ENCODE measurements at places on chromosomes 1 and 21.

DNA sequence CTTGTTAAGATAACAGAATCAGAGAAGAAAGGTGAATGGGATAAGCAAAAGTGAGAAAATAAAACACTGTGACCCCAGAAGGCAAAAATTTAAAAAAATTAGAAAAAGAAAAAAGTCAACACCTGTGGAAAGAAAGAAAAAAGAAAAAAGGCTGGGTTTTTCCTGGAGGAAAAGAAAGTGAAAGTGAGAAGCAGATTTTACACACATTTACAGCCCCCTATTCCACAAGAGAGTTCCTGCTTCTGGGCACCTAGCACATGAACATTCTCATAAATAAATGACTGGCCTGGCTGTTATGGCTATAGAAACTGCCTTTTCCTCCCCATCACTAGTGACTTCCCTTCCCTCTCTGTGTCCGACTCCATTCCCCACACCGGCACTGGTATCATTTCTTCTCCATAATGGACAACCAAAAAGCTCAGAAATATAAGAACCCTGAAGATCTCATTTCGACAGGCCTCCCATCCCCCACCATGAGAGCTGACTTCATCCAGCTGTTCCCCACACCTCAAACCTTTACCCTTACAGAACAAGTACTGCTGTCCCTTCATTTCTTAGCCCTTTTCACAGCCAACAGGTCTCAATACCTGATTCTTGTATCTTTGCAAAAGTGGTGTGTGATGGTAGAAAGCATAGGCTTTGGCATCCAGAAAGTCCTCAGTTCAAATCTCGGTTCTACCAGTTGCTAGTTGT, 12.6 kb downstream of the MTF1 start:
- no peak for DNase-seq

DNA sequence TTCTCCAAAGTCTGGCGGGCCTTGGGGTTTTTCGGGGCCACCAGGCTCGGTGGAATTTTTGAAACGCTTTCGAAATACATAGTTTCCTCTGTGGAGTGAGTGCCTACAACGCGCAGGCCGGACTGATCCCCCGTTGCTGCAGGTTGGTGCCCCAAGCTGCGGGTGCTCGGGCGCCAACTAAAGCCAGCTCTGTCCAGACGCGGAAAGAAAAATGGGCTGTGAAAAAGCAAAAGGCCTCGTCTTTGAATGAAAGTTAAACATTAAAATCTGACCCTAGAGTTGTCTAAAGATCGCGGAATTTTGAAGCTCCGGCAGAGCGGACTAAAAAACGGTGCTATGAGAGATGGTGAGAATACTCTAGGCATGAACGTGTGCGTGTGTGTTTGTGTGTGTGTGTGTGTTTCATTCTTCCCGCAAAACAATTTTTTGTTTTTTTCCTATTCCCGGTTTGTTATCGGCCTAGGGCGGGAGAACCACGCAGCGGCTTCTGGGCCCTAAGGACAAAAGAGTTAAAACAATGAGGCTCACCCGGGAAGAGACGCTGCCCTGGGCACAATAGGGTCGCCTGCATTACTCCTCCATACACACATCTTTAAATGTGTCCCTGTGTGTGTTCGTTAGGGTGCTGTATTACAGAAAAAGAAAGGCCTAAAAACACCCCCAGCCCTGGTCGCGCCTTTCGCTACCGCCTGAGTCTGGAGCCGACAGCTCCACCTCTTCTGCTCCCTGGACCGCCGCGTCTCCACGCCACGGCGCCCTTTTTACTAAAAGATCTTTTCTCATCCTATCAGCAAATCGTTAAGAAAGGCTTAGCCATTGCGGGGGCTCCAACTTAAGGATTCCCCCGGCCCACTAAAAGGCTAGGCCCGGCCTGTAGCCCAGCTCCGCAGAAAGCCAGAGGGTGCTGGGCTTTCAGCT, 3.2 kb downstream of the TBX15 start:
- no peak for DNase-seq

- DNase-seq, result no peak
These were observed 37.6 kb upstream of the SAMSN1 start for GRCh38 chr21:14583629-14584255.

- no peak for DNase-seq
These were observed 194.2 kb downstream of the LRRIQ3 start for GRCh38 chr1:74003806-74004205.

DNA sequence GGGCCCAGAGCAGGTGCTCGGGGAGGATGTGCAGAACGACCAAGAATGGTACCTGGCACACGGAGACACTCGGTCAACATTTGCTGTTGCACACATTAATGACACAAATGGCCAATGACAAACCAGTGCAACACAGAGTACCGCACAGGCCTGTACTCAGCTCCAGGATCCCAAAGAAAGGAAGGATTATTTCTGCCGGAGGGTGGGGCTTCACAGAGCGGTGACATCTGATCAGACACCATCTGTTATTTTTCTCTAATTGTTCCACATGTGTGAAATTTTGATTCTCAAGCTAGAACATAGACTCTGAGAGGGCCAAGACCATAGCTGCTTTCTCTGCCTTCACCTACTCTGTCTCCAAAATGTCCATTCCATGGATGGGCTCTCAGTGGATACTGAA, 100.4 kb downstream of the MRPL37 start:
- no peak for DNase-seq

GRCh38 chr21:40351006-40351405, 483.8 kb downstream of the PCP4 start:
- no peak for DNase-seq

DNA sequence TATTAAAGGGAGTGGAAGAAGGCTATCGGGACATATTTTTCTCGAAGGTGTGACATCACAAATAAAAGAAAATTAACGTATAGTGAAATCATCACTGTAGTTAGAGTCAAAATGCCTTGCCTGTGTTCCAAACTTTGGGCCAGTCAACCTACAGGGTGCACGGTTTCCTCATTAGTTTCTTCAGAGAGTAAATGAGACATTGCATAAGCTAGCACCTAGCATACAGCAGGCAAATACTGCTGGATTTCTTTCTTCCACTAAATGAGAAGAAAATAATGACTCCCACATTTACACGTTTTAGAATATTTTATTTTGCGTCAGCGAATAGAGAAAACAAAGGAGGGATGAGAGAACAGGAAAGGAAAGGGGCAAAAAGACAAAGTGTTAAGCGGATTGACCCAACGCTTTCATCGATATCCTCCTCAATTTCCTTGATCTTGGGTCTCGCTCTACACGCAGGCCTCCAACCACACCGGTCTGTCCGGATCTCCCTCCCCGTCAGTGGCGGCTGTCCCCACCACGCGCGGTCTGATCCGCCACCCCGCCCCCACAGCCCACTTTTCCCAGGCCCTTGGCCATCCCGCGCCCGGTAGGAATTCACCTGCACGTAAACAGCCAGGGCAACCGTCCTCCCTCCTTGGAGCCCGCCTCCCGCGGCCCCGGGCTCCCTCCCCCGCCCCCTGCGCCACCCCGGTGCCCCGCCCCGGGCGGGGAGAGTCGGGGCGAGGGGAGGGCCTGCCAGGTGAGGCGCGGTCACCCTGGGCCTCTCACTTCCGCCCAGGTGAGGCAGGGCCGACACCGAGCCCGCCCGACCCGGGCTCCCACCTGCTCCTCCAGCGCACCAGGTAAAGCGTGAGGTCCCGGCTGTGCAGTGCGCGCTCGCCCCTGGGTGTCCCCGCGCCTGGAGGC, at the start of gene PATJ:
Gene PATJ (plus strand): TSS at position 770 of the 909 bp plus-strand sequence. CDS start 20,413 bp downstream, outside the sequence.
- peak; percentile 86 for DNase-seq

DNA sequence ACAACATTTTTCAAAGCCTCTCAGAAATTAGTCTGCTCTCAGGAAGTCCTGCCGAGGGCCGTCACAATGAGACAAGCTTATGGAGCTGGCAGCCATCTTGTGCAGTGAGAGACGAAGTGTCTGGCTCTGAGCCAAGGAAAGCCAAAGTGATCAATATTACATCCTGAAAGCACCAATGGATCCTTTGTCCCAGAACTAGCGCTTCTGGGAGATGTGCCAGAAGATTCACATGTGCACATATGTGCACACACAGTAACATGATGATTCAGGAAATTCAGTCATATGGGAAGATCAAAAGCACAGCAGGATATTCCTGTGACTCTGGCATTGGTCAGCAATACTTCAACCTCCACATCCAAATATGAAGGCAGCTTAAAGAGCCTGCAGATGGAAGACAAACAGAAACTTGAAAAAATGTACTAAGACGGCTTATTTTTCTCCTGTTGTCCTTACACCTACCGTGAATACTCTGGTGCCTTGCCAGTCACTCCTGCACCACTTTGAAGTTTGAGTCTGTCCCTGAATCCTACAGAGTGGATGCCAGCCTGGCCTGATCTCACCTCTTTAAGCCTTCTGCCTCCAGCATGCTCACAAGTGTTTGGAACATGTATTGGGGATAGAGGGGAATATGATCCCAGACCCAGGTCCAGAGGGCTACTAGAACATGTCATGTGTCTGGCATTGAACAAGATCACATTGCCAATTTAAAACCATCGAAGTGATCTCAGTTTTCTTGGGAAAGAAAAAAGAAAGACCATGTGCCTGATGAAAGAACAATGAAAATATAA, 44.5 kb upstream of the PRRX1 start:
- no peak for DNase-seq

DNA sequence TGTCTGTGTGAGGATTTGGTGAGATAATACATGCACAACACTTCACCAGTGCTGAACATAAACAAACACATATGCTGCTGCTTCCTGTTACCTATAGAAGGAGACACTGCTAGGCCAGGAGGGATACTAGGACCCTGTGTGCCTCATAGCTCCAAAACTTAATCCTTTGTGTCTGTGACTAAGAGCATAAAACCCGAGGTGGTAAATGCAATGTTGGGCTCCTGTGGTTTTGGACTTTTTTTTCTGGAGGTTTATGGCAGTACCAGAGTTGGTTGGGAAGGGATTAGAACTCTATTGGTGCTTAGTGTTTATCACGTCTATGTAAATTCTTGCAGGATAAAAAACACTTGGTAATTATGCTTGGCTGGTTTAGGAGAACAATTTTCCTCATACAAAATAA, 122.9 kb downstream of the NUF2 start:
- no peak for DNase-seq

DNA sequence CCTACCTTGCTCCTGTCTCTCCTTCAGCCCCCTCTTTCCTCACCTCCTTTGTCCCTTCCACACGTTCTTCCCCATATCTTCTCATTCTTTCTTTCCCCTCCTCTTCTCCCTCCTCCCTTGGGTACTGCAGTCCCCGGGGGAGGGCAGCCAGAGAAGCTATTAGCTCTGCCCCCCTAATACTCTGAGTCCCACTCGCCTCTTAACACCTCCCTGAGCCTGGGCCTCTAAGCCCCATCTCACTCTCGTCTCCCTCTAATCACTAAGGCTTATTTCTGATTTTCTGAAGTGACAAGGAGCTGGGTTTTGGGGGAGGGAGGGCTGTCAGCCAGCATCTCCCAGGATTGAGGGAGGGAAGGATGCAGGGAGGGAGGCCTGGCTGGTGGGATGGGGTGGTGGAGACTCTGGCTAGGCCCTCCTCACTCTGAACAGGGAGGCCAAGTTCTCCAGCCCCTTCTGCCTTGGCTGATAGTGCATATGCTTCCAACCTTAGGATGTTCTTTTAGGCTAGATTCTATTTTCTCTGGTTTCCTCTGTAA, 25.6 kb upstream of the DMBX1 start:
- DNase-seq, result no peak

GRCh38 chr1:29505532-29506220, 269.4 kb downstream of the PTPRU start:
- DNase-seq, result no peak

- no peak for DNase-seq
These were observed 50.2 kb downstream of the EEIG2 start for GRCh38 chr1:108610073-108610472.

- DNase-seq, result no peak
These were observed 841.5 kb downstream of the KCNT2 start for GRCh38 chr1:195766709-195767108.

GRCh38 chr1:98991127-98992012, 13.3 kb downstream of the PLPPR5 start:
- DNase-seq, result no peak

DNA sequence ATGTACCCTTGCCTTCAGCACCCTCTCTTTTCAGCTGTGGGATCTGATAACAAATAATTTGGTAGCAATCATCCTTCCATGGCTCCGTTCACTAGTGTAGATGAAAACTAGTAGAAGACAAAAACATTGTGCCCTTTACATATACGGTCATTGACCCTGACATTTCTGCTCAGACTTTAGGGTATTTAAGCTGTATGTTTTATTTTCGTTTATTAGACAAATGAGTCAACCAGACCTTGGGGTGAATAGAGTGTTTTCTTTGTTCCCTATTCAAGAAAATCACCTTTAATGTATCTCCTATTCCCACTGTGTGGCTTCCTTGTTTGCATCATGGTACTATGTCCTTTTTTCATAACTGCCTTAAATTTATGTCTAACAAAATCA, 187.3 kb downstream of the VAV3 start:
- DNase-seq, result no peak

DNA sequence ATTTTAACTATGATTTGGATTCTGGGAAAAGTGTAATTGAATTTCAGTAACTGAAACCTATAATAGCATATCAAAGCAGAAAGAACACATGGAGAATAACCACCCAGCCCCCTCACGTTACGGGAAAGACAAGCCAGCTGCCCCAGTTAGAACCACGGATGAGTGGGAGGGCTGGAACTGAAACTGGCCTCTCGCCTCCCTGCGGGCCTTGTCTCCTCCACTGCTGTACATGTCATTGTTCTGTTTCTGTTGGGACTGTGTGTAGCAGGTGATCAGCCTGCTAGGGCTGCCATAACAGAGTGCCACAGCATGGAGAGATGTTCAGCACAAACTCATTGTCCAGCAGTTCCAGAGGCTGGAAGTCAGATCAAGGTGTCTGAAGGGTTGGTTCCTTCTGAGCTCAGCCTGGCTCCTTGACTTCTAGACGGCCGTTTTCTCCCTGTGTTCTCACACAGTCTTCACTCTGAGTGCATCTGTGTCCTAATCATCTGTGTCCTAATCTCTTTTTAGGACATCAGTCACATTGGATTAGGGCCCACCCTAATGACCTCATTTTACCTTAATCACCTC, 52.4 kb downstream of the MAP3K21 start:
- no peak for DNase-seq

GRCh38 chr1:25111706-25112105, 120.6 kb downstream of the SYF2 start:
- DNase-seq, result no peak

GRCh38 chr1:222905151-222905550, 90.3 kb downstream of the DISP1 start:
- no peak for DNase-seq

GRCh38 chr1:24713176-24713575, 32.1 kb upstream of the CLIC4 start:
- DNase-seq, result no peak

DNA sequence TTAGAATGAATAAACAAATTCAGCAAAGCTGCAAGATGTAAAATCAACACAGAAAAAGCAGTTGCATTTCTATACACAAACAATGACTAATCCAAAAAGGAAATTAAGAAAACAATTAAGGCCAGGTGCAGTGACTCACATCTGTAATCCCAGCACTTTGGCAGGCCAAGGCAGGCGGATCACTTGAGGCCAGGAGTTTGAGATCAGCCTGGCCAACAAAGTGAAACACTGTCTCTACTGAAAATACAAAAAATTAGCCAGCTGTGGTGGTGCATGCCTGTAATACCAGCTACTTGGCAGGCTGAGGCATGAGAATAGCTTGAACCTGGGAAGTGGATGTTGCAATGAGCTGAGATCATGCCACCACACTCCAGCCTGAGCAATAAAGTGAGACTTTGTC, 22.3 kb downstream of the THEM4 start:
- DNase-seq, result no peak

- no peak for DNase-seq
These were observed 30.0 kb downstream of the EPHA10 start for GRCh38 chr1:37734629-37735591.

Data from Caco-2 (cell line).